ENCODE measurements at places on chromosomes 2 and 18.

DNA sequence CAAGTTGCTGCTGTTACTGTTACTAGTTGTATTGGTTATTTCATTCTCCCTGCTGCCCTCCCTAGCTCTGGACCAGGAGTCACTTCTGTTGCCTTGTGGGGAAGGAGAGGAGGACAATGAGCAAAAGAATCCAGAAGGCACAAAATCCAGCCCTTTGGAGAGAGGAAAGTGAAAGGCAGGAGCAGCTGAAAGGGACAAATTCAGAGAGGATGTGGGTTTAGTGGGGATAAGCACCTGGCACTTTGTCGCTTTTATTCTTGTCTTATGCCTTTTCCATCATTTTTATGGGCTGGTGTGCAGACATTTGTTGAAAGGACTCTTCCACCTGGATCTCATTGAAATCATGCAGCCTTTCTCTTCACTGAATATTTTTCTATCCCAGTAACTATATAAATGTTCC is 24.3 kb upstream of the LTBP1 start:
- no peak for DNase-seq

GRCh38 chr18:77197073-77197472 is 52.6 kb upstream of the GALR1 start:
- no peak for DNase-seq

GRCh38 chr2:109644571-109645275 is 30.6 kb downstream of the SOWAHC start:
- DNase-seq = no peak

GRCh38 chr18:24103320-24104021 is 35.4 kb upstream of the CABYR start:
- no peak for DNase-seq

DNA sequence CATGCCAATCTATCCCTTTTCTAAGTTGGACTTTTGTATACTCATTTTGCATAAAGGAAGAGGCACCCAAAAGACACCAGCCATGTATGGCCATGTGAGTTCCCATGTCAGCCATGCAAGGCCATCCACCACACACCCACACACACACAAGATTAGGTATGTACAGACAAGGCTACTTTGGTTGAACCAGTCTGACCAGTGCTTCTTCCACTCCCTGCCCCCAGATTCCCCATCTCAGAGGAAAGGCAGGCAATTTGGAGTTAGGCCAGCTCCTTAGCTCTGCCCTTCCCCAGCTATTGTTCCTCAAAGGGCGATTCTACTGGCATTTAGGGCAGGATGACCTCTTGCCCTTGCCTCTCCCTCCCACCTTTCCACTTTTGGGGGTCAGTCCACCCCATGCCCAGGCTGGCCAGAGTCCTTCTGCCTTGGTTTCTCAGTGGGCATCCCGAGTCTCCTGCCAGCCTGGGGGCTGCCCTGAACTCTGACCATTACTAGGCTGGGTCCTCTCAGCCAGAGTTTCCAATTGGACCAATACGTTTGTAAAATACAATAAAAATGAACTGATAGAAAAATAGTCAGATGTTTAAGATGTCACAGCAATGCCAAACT is 101.1 kb downstream of the ZBTB7C start:
- no peak for DNase-seq
